ENCODE measurements at places on chromosomes 7 and 10. TPM values are rescaled to one million over a fixed set of nuclear protein-coding genes. Genes with fewer than 3 reads are reported as not detected.

Gene HABP2
- not detected for total RNA-seq

Gene ANXA8
- not detected for total RNA-seq

Gene GATA3
- not detected for total RNA-seq

Gene PNLIPRP3
- not detected for total RNA-seq

Gene KCNH2
- 37.3 TPM for total RNA-seq

Gene SEMA3E
- 24.9 TPM for total RNA-seq
